Brain (organoid and tissue), 16 donors: ENCODE measurements at places on chromosomes 11 and 22. TPM values are rescaled to one million over a fixed set of nuclear protein-coding genes. Genes with fewer than 3 reads are reported as not detected.

The HOATZ gene
- not detected for polyA plus RNA-seq

The KCNE3 gene
- polyA plus RNA-seq: 8.3 TPM

The DLG2 gene
- 12.9 TPM for polyA plus RNA-seq

The SLC25A18 gene
- 40.2 TPM for polyA plus RNA-seq

The CHRDL2 gene
- 0.76 TPM for polyA plus RNA-seq

The LRFN4 gene
- polyA plus RNA-seq: 34.4 TPM

The SLC29A2 gene
- 4.8 TPM for polyA plus RNA-seq

The THRSP gene
- 1.4 TPM for polyA plus RNA-seq

The USP47 gene
- 7.8 TPM for polyA plus RNA-seq

The OR5A1 gene
- not detected for polyA plus RNA-seq

The SEC14L2 gene
- 25.3 TPM for polyA plus RNA-seq

The CHORDC1 gene
- 22.4 TPM for polyA plus RNA-seq

The ANO1 gene
- 0.92 TPM for polyA plus RNA-seq

The NTM gene
- 92.8 TPM for polyA plus RNA-seq

The NRXN2 gene
- polyA plus RNA-seq: 117 TPM

The NUDT22 gene
- 53.5 TPM for polyA plus RNA-seq

The MOV10L1 gene
- 0.58 TPM for polyA plus RNA-seq

The RTCB gene
- polyA plus RNA-seq: 76.8 TPM

The ABCC8 gene
- 12.4 TPM for polyA plus RNA-seq

The PGA4 gene
- polyA plus RNA-seq: 0.66 TPM

The RTN4RL2 gene
- polyA plus RNA-seq: 14.0 TPM

The EMID1 gene
- polyA plus RNA-seq: 30.2 TPM

The GTSE1 gene
- 31.9 TPM for polyA plus RNA-seq

The OR10A2 gene
- polyA plus RNA-seq: not detected

The THOC5 gene
- 30.5 TPM for polyA plus RNA-seq

The MMP7 gene
- polyA plus RNA-seq: 0.32 TPM
